SHP77 treated with DMSO at 0.1 percent for 48 hours (cell line): ENCODE measurements at places on chromosomes 11 and 22.

- no peak for DNase-seq
Measured at GRCh38 chr11:69906453-69906907, 87.3 kb upstream of the FGF3 start.

- no peak for DNase-seq
Measured at GRCh38 chr11:2942872-2943710, 13.9 kb upstream of the PHLDA2 start.

- no peak for DNase-seq
Measured at GRCh38 chr11:113237261-113237660, 77.1 kb upstream of the TTC12 start.

DNA sequence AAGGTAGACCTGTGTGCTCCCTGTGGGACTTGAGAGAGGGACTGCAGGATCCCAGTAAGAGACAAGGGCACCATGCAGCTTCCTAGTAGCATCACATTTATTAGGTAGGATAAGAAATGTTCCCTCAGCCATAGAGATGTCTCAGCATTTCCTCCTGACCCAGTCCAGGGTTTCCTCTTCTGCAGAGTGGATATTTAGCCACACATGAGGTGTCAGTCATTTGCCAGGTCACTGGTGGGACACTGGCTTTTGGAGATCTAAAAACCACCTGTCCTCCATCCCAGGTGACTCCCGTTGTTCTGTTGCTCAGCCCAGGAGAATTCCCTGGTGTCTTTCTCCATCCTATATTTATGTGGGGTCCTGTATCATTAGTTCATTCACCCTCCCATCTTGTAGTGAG is 117.5 kb upstream of the NNMT start:
- DNase-seq, result no peak

DNA sequence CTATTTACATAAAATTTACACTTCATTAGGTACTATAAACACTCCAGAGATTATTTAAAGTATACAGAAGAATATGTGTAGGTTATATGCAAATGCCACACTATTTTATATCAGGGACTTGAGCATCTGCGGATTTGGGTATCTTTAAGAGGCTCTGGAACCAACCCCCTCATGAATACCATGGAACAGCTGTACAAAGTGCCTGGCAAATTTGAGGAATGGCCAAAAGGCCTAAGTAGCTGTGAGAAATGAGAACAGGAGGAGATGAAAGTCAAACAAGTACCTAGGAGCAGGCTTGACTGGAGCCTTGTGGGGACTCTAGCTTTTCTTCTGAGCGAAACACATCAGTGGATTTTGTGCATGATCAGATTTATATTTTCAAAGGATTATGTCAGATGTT is 149.3 kb downstream of the RBFOX2 start:
- DNase-seq, result no peak

- DNase-seq, result no peak
Measured at GRCh38 chr11:3049430-3050243, 7.6 kb downstream of the CARS1 start.

GRCh38 chr11:58621586-58622262 is 741 bp upstream of the CNTF start:
- no peak for DNase-seq

GRCh38 chr22:38628444-38628843 is 27.7 kb downstream of the FAM227A start:
- no peak for DNase-seq

DNA sequence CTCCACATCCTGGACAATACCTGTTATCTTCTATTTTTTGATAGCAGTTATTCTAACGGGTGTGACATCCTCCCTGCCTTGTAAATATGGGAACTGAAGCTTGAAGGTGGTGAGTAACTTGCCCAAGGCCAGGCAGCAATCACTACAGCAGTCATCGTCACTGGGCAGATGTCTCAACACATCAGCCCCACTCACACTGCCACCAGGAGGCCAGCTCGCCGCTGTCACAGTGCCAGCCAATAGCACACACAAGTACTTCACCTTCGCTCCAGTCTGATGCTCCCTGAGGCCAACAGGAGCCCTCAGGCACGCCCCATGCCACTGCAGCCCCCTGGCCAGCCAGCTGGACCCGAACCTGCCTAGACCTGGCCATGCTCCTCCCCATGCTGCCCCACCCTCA is 4.9 kb upstream of the TTLL1 start:
- DNase-seq, result peak; percentile 27

DNA sequence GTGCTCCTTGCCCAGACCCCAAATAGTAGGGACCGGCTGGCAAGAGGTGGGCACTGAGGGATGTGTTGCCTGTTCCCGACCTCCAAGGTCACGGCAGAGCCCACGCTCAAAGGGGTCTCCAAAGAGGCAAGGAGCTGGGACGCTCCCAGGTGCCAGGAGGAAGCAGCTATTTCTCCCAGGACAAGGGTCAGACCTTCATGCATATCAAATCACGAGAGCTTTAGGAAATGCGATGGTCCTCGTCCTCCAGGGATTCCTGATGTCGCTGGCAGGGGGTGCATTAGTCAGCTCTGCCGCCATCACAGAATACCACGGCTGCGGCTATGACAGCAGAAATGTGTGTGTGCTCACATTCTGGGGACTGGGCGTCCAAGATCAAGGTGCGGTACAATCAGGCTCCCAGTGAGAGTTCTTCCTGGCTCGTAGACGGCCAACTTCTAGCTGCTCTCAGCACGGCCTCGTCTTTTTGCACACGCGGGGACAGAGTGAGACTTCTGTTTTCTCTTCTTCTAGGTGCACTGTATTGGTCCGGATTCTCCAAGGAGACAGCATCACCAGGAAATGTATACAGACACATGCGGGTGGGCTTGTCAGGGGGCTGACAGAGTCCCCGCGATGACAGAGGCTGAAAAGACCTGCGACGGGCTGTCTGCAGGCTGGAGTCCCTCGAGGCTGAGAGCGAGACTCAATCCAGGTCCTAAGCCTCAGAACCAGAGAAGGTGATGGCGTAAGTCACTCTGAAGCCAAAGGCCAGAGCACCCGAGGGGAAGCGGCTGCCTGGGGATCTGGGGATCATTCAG is 81.6 kb downstream of the SHANK2 start:
- no peak for DNase-seq

GRCh38 chr22:17229991-17230630 is 10.9 kb upstream of the ADA2 start:
- no peak for DNase-seq

DNA sequence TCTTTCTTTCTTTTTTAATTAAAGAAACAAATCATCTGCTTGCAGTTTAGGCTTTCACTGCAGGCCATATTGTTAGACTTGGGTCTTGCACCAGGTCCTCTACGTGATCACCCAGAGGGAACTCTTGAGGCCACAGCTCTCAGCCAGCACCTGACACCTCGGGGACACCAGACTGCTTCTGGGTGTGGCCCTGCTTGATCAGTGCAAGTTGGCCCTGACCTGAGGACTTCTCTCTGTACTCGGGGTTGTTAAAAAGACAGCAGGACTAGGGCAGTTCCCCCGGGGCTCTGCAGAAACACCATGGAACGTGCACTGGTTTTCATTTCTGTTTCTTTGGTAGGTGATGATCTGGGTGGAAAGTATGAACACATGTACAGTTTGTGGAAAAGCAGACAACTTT is 51.2 kb upstream of the MYO18B start:
- DNase-seq, result no peak

- DNase-seq, result no peak
Measured at GRCh38 chr11:116840746-116841296, 3.4 kb upstream of the APOA1 start.

- no peak for DNase-seq
Measured at GRCh38 chr11:120680322-120680721, 168.8 kb downstream of the GRIK4 start.

GRCh38 chr11:116478669-116479668 is 293.8 kb downstream of the BUD13 start:
- no peak for DNase-seq

DNA sequence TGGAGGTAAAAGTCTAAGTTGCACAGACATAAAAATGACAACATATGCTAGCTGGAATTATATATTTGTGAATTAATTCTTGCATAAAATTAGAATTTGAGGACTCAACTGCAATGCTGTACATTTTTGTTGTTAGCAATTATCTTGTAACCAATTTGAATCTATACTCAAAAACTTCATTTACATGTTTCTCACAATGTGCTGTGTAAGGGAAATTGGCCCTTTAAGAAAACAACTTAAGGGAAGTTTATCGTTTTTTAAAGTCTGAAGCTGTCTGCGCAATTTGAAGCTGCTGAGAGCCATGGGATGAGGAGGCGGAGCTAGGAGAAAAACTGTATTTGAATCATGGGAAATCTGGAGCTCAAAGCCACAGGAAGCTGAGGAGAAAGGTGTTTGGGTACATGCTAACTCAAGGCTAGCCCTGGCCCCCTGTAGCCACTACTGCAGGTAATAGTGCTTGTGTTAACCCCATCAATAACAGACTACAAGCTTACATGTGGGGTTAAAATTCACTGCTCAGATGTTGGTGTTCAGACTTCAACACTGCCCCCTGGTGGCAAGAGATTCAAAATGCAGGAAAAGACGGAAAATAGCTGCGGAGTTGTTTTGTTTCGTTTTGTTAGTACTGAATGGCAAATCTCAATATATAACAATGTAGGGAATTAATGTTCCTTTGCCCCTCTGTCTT is 126.1 kb downstream of the BRD1 start:
- no peak for DNase-seq

DNA sequence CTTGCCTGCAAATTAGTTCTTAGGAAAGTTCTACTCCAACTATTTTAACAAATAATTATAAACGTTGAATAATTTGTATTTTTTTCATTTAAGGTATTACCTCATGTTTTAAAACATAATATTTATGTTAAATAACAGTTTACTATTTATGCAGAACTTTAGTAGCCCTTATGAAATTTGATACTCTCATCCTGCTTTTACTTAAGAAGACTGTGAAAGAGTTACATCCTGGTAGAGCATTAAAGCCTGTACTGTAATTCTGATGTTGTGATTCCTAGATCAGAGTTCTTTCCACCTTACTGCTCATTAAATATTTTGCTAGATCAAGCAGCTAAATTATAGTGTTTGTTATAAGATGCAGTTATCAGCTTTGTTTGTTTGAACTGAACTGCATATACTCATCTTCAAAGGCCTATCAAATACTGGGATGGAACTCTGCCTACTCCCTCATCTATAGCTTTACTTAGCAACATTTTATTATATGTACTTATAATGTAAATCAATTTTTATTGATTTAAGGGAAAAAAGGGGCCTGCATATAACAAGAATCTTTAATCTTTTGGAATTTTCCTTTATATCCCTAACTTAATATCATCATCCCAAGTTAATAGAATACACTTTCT is 304.2 kb downstream of the DYNC2H1 start:
- no peak for DNase-seq
